ENCODE measurements at places on chromosomes 11 and 22.

- H3K4me3 ChIP-seq = no peak overlapping the region
- no peak overlapping the region for H3K27ac ChIP-seq
- H3K27me3 ChIP-seq = no peaks in the 10 kb centered on the region
- no peak for DNase-seq
- peaks cover 28% of the 10 kb centered on the region for H3K4me1 ChIP-seq
Measured at GRCh38 chr11:123139206-123139605, 55.8 kb downstream of the CLMP start.

DNA sequence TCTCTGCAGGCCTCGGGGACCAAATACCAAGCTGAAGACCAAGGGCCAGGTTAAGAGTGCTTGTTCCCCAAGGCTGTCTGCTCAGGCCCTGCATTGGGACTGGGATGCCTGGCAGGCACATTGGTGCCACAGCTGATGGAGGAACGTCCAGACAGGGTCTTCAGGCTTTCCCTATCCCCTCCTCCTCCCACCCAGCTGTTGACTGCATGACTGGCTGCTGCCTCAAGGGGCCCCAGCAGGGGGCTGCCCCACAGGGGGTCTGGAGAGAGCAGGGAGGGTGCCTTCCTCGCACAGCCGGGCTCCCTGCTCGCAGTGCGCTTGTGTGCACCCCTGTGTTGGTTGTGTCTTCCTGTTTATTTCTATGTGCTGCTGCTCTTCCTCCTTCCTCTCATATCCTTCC is 9.9 kb downstream of the RCOR2 start:
- peaks cover 59% of the 10 kb centered on the region for H3K36me3 ChIP-seq
- no peak overlapping the region for H3K4me3 ChIP-seq
- DNase-seq = no peak
- H3K27me3 ChIP-seq = no peaks in the 10 kb centered on the region

DNA sequence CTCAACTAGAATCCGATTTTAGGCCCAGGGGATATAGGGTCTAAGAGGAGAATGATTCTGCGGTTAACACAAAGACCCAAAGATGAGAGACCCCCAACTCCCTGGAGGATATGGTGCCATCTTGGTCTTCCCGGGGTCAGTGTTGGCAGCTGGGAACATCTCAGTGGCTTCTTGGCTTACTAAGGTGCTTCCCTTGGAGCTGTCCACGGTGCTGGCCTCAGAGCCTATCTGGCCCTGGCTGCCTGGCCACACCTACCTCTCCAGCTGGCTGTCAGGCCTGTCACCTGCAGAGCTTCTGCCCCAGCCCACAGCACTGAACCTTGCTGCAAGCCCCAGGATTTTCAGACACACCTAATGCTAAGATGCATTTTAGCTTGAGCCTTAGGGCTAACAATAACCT is 70.7 kb upstream of the THY1 start:
- H3K4me1 ChIP-seq = no peaks in the 10 kb centered on the region
- no peaks in the 10 kb centered on the region for H3K36me3 ChIP-seq
- no peak overlapping the region for H3K4me3 ChIP-seq
- H3K27me3 ChIP-seq = no peaks in the 10 kb centered on the region

DNA sequence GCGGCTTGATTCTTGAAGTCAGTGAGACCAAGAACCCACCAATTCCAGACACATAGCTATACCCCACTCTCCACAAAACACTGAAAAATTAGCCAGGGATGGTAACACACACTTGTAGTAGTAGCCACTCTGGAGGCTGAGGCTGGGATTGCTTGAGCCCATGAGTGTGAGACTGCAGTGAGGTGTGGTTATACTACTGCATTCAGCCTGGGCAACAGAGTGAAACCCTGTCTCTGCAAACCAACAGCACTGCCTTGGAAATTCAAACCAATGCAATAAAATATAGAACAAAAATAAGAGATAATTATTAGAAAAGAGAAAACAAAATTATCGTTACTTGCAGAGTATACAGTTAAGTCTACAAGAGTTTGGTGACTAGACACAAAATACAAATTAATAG is 20.2 kb upstream of the PRDM10 start:
- no peaks in the 10 kb centered on the region for H3K27me3 ChIP-seq
- H3K4me3 ChIP-seq = no peak overlapping the region
- no peak overlapping the region for H3K27ac ChIP-seq
- no peaks in the 10 kb centered on the region for H3K36me3 ChIP-seq
- no peaks in the 10 kb centered on the region for H3K4me1 ChIP-seq

GRCh38 chr11:66207816-66208215 is 60.6 kb upstream of the RAB1B start:
- no peaks in the 10 kb centered on the region for H3K27me3 ChIP-seq
- no peak overlapping the region for H3K27ac ChIP-seq
- no peak overlapping the region for H3K4me3 ChIP-seq
- peaks cover 16% of the 10 kb centered on the region for H3K36me3 ChIP-seq
- no peaks in the 10 kb centered on the region for H3K4me1 ChIP-seq

DNA sequence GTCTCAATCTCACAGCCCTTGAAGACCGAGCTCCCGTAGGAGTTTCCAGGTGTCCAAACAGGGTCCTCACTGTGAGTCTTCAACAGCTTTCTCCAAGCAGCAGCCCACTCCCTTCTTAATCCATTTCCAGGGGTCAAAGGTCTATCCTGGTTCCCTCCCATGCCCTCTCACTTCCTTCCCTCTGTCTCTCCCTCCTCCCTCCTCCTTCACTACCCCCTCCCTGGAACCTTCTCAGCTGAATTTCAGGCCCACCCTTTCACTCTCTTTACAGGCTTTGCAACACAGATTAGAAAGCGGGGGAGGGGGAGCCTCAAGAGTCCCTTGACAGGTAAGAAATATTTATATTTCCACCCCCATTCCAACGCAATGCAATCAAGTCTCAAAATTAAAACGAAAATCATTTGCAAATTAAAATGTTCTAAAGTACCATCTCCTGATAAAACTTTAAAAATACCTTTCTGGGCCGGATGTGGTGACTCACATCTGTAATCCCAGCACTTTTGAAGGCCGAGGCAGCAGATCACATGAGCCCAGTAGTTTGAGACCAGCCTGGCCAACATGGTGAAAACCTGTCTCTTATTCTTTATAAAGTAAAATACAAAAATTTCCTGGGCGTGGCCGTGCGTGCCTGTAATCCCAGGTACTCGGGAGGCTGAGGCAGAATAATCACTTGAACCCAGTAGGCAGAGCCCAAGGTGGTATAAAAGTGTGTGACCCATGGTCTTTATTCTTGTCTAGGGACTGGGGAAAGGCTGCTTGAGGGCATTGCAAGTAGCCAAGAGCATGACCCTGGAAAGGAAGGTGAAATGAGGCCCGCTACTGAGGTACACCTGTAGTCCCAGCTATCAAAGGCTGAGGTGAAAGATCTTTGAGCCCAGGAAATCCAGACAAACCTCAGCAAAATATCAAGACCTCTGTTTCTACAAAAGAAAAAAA is 865 bp upstream of the ZNF280A start:
- no peak for DNase-seq
- H3K27me3 ChIP-seq = no peaks in the 10 kb centered on the region
- no peaks in the 10 kb centered on the region for H3K36me3 ChIP-seq
- no peaks in the 10 kb centered on the region for H3K4me1 ChIP-seq

DNA sequence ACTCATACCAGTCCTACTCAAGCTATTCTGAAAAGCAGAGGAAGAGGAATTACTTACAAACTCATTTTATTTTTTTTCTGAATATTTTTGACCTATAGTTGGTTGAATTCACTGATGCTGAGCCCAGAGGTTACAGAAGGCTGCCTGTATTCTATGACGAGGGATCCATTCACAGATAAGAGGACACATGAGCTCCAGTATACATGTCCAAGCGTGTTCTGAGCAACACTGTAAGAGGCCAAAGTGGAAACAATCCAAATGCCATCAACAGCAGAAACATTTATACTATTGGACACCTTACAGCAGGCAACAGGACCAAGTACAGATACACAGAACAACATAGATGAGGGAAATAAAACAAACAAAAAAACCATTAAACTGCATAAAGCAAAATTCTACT is 10.3 kb downstream of the KDM4E start:
- no peak overlapping the region for H3K27ac ChIP-seq
- no peak overlapping the region for H3K4me3 ChIP-seq
- no peaks in the 10 kb centered on the region for H3K36me3 ChIP-seq
- H3K4me1 ChIP-seq = no peaks in the 10 kb centered on the region
- no peak for DNase-seq

- no peaks in the 10 kb centered on the region for H3K4me1 ChIP-seq
- no peak overlapping the region for H3K27ac ChIP-seq
- DNase-seq = peak; percentile 48
- no peaks in the 10 kb centered on the region for H3K27me3 ChIP-seq
- no peaks in the 10 kb centered on the region for H3K36me3 ChIP-seq
- H3K4me3 ChIP-seq = no peak overlapping the region
Measured at GRCh38 chr22:48886604-48887393, 940.9 kb downstream of the BRD1 start.

- H3K4me3 ChIP-seq = peak within 1 kb of the TSS; percentile 36
- no peaks in the 10 kb centered on the region for H3K27me3 ChIP-seq
- no peaks in the 10 kb centered on the region for H3K36me3 ChIP-seq
Measured at GRCh38 chr11:64339754-64340408, at the start of gene CCDC88B. TSS of gene CCDC88B (plus strand) at chr11:64340204. CDS start at chr11:64340267, 63 bp downstream.

GRCh38 chr22:49411236-49411635 is 416.4 kb downstream of the BRD1 start:
- H3K4me3 ChIP-seq = no peak overlapping the region
- H3K27me3 ChIP-seq = no peaks in the 10 kb centered on the region
- no peaks in the 10 kb centered on the region for H3K36me3 ChIP-seq
- peak; percentile 55 for DNase-seq

- H3K4me1 ChIP-seq = no peaks in the 10 kb centered on the region
- H3K27me3 ChIP-seq = no peaks in the 10 kb centered on the region
- DNase-seq = no peak
- no peaks in the 10 kb centered on the region for H3K36me3 ChIP-seq
Measured at GRCh38 chr11:100741866-100742625, 55.0 kb downstream of the ARHGAP42 start.

DNA sequence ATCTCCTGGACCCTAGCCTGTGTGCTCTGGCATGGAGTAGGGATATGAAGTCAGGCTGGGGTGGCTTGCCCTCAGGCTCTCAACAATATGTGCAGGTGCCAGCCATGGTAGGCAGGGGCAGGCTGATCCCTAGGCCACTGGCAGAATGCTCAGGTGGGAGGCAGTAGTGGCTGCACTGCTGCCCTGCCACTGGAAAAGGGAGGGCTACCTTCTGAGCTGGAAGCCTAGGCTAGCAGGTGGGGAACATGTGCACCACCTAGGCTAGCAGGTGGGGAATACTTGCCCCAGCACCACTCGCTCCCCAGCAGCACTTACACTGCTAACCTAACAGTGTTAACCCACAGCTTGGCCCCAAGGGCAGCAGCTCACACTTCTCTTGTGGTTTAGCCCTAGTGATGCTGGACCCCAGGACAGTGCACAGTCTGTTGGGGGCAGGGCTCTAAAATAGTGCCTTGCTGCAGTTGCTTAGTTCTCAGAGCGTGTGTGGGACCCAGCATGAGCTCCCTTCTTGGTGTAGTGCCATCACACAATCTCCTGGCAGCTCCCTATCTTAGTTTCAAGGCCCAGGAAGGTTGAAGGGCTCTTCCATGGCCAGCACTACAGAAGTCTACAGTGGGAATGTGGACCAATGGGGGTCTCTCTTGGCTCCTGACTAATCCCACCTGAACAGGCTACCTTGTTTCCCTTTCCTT is 130.8 kb downstream of the FCHSD2 start:
- no peak overlapping the region for H3K27ac ChIP-seq
- H3K4me3 ChIP-seq = no peak overlapping the region
- no peaks in the 10 kb centered on the region for H3K27me3 ChIP-seq
- H3K4me1 ChIP-seq = no peaks in the 10 kb centered on the region

DNA sequence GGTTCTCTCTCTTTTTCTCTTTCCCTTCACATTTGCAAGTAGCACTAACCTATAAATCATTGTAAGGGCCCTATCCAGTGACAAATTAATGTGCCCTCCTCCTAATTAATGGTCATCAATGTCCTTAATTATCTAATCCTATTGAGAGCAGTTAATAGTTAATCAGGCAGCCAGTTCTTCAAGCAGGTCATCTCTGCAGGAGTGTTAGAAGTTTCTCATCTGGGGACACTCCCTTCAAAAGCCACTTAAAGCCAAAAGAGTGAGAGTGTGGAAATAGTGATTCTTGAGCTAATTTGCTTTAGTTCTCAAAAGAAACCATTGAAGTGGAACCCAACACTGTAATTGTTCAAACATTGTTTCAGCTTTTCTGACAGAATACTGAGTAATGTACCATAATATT is 141.6 kb downstream of the ELP4 start:
- H3K4me1 ChIP-seq = no peaks in the 10 kb centered on the region
- no peaks in the 10 kb centered on the region for H3K36me3 ChIP-seq
- no peaks in the 10 kb centered on the region for H3K27me3 ChIP-seq
- H3K27ac ChIP-seq = no peak overlapping the region

All from ascending aorta (tissue), 2 donors.